Mucosa of gallbladder (tissue), 1 donor: ENCODE measurements at places on chromosomes 5 and 9.

- no peak for DNase-seq
Observed at GRCh38 chr9:19033015-19033414, at the start of gene SAXO1. Gene SAXO1, minus strand, starts transcription at chr9:19033209. Its CDS starts 301 bp downstream, at chr9:19032908.

- no peak for DNase-seq
Observed at GRCh38 chr9:131304676-131305355, 15.3 kb downstream of the PLPP7 start.

GRCh38 chr9:82645600-82645999, 417.3 kb downstream of the RASEF start:
- DNase-seq = no peak

- no peak for DNase-seq
Observed at GRCh38 chr5:1176473-1177391, 24.7 kb upstream of the SLC6A19 start.

DNA sequence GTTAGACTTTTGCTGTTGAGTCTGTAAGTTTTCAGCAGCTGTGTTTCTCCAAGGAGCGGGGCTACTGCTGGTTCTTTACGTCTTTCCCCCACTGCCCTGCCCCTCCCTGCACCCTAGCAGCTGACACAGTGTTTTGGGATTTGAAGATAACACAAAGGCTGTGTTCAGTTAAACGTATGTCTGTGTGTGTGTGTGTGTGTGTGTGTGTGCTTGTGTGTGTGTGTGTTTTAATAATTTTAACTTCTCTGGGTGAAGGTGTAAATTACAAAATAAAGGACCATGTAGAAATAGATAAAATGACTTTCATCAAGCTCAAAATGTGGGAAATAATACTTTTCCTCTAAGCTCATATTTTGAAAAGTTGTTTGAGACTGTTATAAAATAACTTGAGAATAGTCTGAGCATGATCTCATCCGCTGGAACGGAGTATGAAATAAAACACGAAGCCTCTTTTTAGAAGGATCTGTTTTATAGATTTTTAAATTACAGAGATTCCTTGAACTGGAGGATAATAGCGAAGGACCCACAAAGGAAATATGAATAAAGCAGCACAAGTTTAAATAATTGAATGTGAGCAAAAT, 10.9 kb downstream of the ABL1 start:
- DNase-seq = peak; percentile 37

DNA sequence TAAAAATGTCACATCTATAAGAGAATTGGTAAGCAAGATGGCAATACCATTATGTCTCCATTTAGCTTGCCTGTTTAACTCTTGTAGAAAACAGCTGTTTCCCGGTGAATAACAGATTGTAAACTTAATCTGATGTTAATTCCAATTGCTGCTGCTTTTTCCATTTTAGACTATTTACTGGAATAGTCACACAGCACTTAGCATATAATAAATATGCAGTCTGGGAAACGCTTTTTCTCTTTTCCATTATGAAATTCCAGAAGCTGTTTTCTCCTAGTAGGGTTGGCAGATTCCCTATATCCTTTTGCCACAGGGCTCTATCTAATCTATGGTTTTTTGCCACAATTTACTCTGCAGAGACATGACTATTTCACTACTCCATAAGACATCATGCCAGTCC, 148.0 kb downstream of the CEMIP2 start:
- DNase-seq = no peak

GRCh38 chr5:55820488-55820887, 30.7 kb upstream of the IL31RA start:
- no peak for DNase-seq

DNA sequence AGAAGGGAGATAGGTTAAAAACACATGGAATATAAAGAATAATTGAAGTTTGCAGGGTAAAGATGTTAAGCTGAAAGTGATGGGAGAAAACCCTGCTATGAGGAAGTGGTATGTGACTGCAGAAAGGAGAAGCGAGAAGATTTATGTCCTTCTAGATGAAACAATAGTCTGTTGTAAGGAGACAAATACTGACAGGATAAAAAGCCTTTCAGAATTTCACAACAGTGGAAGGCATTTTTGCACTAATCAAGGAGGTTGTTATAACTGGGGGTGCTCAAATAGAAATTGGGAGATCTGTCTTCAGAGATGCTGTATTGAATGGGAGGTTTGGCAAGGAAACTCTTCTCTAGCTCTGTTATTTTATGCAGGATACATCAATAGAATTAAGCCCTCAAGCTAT, 69.6 kb downstream of the NMUR2 start:
- no peak for DNase-seq

DNA sequence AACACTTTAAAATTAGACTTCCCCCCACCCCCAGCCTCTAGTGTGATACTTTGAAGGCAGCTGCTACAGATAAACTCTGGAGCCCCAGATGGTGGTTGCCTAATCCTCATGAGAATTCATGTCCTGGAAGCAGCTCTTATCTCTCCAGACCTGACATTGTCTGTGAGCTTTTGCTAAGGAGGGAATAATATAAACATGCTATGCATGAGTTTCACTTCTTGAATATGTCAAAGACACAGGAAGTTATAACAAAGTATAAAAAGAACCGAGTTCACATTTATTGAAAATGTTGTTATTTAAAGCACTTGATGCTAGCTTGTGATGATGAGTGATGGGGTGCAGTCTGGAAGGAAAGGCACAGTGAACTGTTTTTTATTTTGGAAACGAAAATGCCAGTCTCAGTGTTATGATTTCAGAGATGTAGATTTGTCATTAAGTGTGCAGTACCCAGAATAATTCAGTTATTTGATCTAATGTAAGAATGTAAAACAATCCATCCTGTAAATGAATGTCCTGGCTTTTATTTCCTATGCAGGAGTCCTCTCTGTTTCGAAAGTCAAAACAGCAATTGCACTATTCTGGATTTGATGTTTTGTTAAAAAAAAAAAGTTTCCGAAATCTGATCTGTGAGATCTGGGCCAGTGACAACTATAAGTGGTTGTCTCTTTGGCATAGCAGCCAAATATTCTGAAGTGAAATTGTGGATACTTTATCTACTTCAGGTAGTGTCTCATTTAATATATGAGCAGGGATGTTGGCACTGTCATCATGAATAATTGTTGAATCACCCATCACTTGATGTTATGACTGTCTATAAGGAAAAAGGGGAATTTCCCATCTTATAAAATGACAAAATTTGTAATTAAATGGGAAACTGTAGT, 77.0 kb downstream of the ZCCHC7 start:
- DNase-seq = no peak

DNA sequence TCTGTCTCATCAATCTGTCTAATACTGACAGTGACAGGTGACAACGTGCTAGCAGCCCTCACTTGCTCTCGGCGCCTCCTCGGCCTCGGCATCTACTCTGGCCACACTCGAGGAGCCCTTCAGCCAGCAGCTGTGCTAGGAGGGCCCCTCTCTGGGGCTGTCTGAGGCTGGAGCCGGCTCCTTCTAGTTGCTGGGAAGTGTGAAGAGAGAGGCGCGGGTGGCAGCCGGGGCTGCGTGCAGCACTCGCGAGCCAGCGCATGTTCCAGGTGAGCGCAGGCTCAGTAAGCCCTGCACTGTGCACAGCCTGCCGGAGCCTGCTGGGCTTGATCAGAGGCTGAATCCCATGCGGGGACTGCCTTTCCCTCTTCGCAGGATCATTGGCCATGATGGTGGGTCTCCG, 330.7 kb downstream of the CDH10 start:
- DNase-seq = no peak

- no peak for DNase-seq
Observed at GRCh38 chr5:138942066-138942465, 66.9 kb upstream of the LRRTM2 start.

DNA sequence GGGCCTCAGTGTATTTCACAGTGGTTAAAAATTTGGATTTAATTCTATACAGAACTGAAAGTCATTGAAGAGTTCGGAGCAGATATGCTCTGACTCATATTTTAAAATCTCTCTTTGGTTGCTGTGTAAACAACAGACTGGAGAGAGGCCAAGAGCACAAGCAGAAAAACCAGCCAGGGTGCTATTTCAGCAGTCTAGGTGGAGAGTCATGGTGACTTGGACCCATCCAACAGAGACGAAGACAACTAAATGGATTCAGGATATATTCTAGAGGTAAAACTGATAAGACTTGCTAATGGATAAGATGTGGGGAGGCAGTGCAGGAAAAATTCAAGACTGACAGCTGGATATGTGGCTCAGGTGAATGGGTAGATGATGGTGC, 168.9 kb downstream of the MAPKAP1 start:
- DNase-seq = peak; percentile 78

DNA sequence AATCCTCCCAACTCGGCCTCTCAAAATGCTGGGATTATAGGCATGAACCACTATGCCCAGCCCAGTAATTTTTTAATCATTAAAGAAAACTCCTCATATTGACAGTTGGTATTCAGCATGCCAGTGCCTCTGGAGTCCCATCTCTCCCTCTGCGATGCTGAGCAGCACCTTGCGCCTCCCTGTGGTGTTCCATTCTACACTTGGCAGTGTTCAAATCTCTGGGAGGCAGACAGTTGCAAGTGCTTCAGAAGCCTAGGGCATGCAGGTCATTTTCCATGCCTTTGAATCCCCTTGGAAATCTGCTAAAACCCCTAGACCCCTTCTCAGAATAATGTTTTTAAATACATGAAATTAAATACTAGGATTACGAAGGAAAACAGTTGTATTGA, 41.3 kb downstream of the GARNL3 start:
- DNase-seq = no peak

GRCh38 chr9:88593537-88594185, 58.7 kb downstream of the NXNL2 start:
- DNase-seq = peak; percentile 70

DNA sequence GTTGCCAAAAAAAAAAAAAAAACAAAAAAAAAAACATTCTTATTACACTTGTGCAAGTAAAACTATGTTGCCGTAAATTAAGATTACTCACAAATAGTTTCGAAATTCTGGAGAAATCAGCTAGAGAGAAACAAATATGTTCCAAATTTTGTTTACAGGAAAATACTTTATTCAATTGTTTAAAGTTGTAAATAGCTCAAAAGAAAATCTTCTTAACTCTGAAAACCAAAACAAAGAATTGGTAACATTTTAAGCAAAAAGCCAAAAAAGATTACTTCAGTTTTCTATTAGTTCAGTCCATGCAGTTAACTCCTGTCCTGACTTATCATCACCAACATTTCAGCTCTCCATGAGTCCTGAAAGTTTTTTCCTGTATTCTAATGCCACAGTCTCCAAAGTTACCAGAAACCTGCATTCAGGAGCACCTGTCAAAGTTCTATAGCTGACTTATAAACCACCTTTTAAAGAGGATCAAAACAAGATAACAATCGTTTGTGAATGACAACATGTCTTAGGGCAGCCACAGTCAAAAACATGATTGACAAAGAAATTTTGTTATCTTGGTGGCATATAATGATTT, 194.1 kb downstream of the RANBP17 start:
- no peak for DNase-seq

DNA sequence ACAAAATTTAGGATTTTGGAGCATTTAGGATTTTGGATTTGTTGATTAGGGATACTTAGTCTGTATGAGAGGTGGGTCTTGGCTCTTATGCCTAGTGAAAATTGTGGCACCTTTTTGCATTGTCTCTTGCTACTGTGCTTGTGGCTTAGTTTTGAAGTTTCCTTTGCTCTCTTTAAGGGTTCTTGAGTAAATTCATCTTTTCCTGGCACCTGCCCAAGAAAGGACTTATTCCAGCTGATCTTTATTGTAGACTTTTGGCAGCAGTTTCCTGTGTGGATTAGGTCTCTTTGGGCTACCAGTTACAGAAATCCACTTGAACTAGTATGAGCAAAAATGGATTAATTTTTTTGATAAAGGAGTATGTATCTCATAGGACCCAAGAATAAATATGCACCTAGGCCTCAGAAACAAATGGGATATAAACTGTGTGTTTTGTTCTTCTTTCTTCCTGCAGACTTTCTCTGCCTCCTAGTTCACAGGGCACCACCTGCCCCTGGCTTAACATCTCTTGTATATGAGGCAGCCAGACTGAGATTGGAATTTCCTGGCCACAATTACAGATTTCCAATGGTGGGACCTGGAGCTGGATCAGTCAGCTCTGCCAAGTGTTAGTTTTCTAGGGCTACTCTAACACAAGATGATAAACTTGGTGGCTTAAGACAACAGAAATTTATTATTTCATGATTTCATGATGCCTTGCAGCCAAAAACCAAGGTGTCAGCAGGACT, 44.6 kb downstream of the FOCAD start:
- DNase-seq = no peak

GRCh38 chr9:109966643-109967368, 186.8 kb downstream of the PALM2AKAP2 start:
- DNase-seq = no peak

DNA sequence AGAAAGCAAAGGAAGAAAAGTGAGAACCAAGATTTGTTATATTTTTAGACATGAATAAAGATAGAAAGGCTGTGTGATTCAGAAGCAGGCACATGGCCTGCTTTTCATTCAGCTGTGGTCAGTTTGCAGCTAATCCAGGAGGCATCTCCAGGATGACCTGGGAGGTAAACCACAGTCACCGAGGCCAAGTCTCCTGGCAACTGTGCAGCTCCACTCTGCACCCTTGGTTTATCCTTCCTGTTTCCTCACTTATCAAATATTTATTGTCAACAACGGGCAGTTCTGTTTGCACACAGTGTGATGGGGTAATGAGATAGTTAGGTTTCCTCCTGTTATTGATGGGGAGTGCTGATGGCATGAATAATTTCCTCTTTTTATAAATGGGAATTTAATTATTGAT, 243.0 kb downstream of the PSAT1 start:
- DNase-seq = no peak

- peak; percentile 26 for DNase-seq
Observed at GRCh38 chr5:74201334-74202081, 439.0 kb downstream of the ENC1 start.

- DNase-seq = no peak
Observed at GRCh38 chr5:33737697-33738096, 154.1 kb downstream of the ADAMTS12 start.

DNA sequence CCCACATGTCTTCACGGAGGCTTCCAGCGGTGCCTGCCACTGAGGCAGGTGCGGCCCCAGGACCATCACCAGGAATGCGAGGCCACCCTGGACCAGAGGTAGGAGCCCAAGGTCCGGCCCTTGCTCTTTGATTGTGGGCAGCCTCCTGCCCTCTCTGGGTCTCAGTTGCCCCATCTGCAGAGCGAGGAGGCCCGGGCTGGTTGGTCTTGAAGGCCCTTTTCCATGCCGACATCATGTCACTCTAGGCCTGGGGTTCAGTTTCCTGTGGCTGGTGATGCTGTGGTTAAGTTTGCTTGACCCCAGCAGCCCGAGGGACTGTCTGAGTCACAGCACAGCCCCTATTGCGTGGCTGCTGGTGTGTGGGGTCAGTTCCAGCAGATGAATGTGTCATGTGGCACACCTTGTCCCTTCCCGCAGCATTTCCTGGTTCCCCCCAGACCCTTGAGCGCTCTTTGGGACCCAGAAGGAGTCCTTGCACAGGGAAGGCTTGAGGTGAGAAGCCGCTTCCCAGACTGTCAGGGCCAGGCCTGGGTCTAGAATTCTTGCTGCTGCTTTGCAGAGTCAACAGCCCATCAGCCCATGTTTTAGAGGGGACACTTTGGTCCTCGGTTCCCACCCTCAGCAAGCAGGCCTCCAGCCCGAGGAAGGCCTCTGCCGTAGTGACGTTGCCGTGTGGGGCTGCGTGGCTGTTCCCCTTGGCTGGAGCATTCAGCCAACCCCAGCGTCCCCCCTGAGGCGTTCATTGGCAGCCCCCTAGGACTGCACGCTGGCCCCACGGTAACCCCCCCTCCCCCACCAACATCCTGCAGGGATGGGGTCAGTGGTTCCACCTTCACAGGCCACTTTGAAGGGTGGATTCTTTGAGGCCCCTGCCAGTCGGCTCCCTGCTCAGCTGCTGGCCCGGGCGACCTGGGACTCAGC, 31.0 kb upstream of the HMCN2 start:
- DNase-seq = no peak

GRCh38 chr5:87997662-87998061, 271.0 kb downstream of the TMEM161B start:
- no peak for DNase-seq
